Osteoblast (primary cell): ENCODE measurements at places on chromosomes 5 and 9. TPM values are rescaled to one million over a fixed set of nuclear protein-coding genes. Genes with fewer than 3 reads are reported as not detected.

GRM6 gene
- not detected in 2 replicates for total RNA-seq

SPAG8 gene
- total RNA-seq, result 0.88 and 2.2 TPM in 2 replicates

KLHL3 gene
- total RNA-seq, result 6.2 and 7.1 TPM in 2 replicates

CDH18 gene
- total RNA-seq, result 0.29 and 0.36 TPM in 2 replicates

PCDHB14 gene
- total RNA-seq, result 2.7 and 2.9 TPM in 2 replicates

WDR38 gene
- not detected in 2 replicates for total RNA-seq

ZNF462 gene
- 8.3 and 9.8 TPM in 2 replicates for total RNA-seq

- DNase-seq, result no peak
Measured at GRCh38 chr5:179373961-179374505, 28.8 kb upstream of the ADAMTS2 start.

DNA sequence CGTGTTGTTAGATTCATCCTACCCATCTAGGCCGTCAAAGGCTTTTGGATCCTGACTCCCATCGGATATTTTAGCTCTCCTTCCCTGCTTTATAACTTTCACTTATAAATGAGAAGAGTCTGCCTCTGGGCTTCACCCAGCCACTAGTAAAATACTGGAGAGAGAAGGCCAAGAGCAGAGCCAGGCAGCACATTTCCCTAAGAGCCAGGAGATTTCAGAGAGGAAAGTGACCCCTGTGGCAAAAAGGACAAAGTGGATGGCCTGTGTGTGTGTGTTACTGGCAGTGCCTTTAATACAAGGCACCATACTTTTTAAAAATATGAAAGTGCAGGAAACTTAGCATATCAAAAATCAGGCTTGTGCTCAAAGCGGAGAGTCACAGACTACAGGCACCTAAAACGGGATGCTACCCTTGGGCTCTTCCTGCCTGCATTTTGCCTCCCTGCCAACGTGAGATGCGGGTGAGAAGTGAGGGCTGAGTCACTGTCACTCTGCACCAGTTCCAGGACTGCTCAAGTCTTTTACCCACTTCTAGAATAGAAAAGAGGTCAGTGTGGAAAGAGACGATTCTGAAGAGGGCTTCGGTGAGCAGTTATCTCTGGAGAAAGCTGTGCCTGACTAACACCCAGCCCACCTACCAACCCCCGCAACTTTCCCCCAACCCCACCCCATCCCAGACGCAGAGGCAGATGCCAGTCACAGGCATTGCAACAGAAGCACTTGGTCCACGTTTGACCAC lies 15.9 kb downstream of the NFIL3 start:
- peak; percentile 58 for DNase-seq

GRCh38 chr9:114053246-114054005 lies 24.7 kb downstream of the AMBP start:
- DNase-seq, result peak; percentile 73

- no peak for DNase-seq
Measured at GRCh38 chr5:74394528-74394915, 246.0 kb downstream of the ENC1 start.

GRCh38 chr5:1161108-1161832 lies 40.1 kb upstream of the SLC6A19 start:
- DNase-seq, result no peak

GRCh38 chr9:132356324-132356924 lies 1.6 kb upstream of the SETX start:
- no peak for DNase-seq

DNA sequence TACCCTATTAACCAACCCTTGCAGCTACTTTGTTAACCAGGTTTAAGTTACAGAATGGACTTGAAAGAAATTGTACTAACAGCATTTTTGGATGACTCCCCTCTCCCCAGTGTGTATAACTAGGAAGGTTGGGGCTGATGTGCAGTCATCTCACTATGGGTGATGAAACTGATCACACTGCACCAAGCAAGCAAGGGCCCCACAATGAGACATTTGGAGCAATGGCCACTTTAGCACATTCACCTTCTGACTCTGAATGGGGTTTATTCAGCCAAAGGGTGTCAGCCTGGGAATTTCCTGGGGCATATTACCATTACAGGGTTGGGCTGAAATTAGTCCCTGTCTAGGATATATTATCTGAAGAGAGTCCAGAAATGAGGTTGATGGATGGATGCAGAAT lies 18.7 kb upstream of the CYFIP2 start:
- DNase-seq, result no peak

- no peak for DNase-seq
Measured at GRCh38 chr9:117231012-117231411, 183.8 kb downstream of the ASTN2 start.

DNA sequence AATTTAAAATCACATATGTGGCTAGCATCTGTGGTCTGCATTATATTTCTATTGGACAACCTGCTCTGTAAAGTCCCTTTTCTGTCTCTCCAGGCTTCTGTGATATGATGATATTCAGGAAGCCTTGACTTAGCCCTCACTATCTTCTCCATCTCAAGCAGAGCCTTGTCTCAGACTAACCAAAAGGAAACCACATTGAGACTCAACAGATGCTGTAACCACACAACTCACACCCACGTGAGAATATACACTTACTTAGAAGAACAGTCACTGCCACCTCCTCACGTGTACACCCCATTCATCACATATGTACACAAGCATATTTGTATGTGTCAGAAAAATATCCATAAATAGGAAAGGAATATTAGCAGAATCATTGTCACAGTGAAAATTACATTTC lies 33.6 kb downstream of the HTR4 start:
- no peak for DNase-seq

DNA sequence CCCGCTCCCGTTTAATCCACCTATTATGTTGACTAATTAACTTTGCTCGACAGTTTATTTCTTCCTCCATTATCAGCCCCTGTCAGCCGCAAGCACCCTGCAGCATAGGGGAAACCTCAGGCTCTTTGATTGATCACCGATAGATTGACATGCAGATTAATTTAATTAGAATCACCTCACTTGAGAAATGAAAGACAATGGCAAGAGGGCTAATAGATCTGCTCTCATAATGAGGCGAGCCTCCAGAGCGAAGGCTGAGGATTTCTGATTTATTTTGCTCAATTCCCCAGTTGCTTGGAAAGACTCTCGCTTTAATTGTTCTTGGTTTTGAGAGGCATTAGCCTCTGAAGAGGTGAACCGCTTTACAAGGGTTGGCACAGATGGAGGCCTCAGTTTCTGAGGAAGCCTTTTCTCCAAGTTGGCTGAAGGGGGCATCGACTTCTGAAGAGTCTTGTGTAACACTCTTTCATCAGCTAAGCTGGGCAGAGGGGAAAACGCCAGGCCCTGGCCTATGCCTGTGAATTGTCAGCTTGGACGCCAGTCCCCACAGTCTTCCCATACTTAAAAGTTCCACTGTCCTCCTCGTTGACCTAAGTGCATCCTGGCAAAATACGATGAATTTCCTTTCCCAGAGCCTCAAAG lies 275.4 kb downstream of the EBF1 start:
- no peak for DNase-seq

DNA sequence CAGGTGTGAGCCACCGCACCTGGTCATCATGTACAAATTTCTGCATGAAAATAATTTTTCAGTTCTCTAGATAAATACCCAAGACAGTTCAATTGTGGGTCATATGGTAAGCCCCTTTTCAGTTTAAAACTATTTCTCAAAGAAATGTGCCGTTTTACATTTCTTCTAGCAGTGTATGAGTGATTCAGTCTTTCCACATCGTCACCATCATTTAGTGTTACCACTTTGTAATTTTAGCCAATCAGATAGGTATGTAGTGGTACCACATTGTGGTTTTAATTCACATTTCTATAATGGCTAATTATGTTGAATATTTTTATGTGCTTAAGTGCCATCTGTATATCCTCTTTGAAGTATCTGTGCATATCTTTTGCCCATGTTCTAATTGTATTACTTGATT lies 163.1 kb downstream of the AOPEP start:
- DNase-seq, result no peak

DNA sequence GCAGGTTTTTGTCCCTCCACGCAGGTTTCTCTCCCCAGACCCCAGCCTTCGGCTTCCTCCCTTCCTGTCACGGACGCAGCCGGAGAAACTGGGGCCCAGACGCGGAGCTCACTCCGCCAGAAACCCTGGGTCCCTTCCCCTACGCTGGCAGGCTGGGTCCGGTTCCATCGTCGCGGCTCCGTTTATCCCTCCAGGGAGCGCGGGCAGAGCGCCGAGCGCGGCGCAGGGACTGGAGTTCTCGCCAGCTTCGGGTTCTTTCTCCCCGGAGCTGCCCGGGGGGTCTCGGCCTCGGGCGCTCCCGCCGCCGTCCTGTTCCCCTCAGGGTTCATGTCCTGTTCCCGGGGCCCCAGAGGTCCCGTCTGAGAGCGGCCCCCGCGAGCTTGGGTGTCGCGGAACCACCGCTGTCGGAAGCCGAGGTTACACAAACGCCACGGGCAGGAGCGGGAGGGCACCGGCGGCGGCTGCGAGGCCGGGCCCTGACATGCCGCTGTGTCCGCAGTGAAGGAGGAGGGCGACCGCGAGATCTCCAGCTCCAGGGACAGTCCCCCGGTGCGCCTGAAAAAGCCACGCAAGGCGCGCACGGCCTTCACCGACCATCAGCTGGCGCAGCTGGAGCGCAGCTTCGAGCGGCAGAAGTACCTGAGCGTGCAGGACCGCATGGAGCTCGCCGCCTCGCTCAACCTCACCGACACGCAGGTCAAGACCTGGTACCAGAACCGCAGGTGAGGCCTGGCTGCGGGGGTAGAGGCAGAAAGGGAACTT lies 4.6 kb downstream of the BARHL1 start:
- peak; percentile 85 for DNase-seq

GRCh38 chr5:116824751-116825438 lies 250.3 kb upstream of the SEMA6A start:
- DNase-seq, result no peak

DNA sequence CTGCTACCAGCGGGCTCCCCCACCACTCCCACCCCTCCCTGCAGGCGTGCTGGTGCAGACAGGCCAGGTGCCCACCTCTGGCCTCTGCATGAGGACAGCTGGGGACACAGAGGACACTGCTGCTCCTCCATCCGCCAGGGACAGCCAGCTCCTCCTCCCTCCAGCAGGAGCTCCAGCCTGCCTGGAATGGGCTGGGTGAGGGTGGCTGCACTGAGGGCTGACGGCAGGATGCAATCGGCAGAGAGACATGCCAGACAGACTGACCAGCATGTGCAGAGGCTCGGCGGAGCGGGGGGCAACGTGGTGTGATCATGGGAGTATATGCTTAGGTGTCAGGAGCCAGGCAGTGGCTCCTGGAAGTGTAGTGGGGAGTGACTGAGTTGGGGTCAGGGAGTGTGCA lies 68.4 kb downstream of the RASGEF1C start:
- peak; percentile 38 for DNase-seq

DNA sequence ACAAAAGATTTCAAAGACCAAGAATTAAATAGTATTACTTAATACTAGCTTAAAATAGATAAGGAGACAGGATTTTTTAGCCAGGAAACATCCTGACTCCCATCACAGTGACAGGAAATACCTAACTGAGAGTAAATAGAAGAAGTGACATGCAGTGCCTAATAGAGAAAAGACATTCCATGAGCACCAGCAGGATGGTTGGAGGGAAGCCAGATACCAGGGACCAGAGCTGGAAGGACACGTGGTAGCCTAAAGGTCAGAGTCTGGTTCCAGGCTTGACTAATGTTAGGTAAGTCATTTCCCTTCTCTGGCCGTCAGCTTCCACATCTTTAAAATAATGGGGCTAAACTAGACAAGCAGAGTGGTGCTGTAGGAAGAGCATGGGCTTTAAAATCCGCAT lies 41.6 kb downstream of the CDK5RAP2 start:
- no peak for DNase-seq

DNA sequence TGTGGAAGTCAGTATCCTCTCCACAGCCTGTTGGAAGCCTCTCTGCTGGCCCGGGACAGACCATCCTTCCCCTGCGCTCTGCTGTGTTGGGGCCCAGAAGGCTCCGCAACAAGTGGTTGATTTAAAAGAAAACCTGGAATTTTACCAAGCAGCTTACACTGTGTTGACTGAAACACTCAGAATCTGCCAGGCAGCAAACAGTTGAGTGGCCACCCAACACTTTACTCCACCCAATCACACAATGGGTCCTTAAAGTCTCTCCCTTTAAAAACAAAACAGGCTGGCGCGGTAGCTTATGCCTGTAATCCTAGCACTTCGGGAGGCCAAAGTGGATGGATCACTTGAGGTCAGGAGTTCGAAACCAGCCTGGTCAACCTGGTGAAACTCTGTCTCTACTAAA lies 28.0 kb upstream of the DMRT3 start:
- no peak for DNase-seq

DNA sequence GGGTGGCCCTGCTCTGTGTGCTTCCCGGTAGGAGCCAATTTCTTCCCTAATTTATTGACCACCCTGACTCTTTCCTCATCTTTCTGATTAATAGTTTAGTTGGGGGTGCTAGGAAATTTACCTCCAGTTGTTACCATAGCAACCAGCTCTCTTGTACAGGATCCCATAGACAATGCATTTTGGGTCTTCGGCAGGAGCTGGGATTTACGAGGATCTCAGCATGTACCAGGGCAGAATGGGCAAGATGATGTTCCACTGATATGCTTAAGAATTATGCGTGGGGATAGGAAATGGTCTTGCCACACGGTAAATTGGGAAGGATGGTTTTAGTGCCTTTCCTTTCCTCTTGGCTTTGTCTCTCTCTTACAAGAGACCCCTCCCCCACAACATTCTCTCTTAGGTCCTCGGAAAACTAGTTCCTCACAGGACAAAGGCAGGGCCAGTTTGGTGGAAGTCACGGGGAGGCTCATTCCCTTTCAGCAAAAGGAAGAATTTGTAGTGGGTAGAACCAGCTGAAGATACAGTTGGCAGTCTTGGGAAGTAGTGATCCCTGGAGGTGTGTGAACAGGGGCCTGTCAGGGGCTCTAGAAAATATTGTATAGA lies 133.4 kb upstream of the SHB start:
- no peak for DNase-seq

DNA sequence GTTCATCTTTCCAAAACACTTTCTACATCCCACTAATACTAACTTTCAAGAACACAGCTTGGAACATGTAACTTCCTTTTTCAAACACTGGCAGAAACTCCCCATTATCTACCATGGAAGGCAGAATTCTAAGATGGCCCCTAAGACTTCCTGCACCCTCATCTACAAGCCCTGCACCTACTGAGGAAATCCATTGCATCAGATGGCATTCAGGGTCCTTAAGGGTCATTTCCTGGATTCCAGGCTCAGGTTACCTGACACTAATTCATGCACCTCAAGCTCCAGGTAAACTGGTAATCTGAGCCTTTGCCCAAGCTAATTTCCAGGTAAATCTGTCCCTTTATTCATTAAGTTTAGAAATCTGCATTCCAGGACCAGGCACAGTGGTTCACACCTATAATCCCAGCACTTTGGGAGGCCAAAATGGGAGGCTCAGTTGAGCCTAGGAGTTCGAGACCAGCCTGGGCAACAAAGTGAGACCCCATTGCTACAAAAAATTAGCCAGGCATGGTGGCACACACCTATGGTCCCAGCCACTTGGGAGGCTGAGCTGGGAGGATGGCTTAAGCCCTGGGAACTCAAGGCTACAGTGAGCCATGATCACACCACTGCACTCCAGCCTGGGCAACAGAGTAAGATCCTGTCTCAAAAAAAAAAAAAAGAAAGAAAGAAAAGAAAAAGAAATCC lies 91.6 kb downstream of the NFIB start:
- no peak for DNase-seq

GRCh38 chr9:93321220-93321610 lies 130.3 kb upstream of the FAM120A start:
- DNase-seq, result no peak
